GM06990 (cell line): ENCODE measurements at places on chromosomes 7 and 10.

- no peak for DNase-seq
Measured at GRCh38 chr10:25896421-25896820, 37.6 kb upstream of the MYO3A start.

DNA sequence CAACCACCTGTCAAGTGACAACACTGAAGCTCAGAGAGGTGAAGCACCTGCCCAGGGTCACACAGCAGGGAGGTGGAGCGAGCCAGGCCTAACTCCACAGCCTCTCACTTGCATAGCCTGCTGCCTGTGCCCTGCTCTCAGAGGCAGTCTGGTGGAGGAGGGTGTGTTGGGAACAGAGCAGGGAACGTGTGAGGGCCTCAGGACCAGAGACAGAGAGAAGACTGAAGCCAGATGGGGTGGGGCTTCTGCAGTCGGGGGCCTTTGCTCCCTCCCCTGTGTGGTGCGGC is 114.0 kb downstream of the PTPN20 start:
- DNase-seq = no peak

- peak; percentile 78 for DNase-seq
Measured at GRCh38 chr10:17216217-17216900, 11.7 kb upstream of the VIM start.

GRCh38 chr7:741850-742249 is 14.8 kb upstream of the PRKAR1B start:
- DNase-seq = no peak

GRCh38 chr7:153607354-153607753 is 444.8 kb upstream of the DPP6 start:
- DNase-seq = no peak

- DNase-seq = no peak
Measured at GRCh38 chr10:60958892-60959601, 15.1 kb upstream of the RHOBTB1 start.

- no peak for DNase-seq
Measured at GRCh38 chr7:7221599-7222038, 39.3 kb downstream of the C1GALT1 start.

GRCh38 chr7:128302139-128302538 is 41.6 kb downstream of the RBM28 start:
- no peak for DNase-seq

- no peak for DNase-seq
Measured at GRCh38 chr10:18377898-18378297, 237.7 kb downstream of the CACNB2 start.

DNA sequence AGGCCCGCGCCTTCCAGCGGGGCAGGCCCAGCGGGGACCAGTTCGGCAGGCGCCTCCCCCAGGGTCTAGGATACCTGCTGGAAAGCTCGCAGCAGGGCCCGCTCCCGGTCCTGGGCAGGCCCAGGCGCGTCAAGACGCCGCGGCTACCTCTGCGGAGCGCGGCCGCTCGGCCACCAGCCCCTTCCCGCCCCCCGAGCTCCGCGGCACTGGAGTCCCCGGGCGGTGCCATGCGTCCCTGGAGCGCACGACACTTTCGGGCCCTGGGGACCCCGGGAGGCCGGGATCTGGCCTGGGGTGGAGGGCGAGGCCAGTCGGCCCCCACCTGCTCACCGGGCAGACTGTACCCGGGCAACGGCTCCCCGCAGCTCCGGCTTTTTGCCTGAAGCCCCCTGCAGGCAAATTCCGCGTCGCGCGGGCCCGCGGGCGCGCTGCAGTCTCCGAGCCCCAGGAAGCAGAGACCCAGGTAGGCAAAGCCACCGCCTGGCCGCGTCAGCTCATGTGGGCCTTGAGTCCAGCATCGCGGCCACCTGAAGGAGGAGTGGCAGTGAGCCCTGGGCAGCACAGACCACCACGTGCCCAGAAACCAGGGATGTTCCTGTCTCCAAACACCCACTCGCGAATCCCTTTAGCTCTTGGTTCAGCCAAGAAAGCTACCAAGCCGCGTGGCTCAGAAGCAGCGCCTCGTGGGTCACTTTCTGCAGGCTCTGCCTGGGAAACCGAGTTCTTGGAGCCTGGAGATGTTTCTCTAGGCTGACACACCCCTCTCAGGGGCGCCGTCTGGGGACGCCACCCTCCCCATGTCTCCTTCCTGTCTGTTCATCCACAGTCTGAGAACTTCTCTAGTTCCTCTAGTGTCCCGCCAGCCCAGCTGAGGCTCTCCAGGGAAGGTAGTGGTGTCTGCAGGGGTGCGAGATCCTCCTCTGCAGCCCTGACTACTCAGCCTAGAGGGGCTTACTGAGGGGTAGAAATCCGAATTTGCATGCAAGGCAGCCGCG is 46.1 kb upstream of the APBB1IP start:
- peak; percentile 54 for DNase-seq

DNA sequence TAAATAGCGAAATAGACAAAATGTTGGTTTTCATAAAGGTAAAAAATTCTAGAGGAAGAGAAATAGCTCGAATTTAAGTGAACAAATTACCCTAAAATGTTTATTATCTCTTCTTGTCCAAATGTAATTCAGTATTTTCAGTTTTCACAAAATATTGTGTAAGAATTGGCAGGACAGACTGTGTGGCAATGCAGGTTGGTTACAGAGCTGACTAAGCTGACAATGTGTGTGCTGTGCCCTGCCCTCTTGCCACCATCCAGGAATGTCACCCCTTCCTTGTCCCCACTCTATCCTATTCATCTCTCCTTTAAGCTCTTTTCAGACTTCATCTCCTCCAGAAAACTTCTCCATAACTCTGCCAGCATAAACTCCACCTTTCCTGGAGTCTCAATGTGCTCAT is 46.1 kb downstream of the COL28A1 start:
- no peak for DNase-seq

DNA sequence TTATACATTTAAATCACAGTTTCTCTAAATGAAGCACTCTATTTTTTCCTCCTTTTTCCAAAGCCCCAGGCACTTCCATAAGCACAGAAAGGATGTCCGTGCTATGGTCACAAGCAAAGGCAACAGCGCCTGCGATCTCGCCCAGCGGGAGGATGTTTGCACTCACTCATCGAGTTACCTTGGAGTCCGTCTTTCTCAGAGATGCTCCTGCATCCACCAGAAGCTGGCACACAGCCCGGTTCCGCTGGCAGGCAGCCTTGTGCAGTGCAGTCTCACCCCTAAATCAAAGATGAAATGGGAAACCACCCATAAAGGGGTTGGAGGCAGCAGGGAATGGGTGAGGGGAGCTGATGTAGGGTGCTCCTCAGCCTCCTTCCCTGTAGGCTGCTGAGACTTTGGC is 51.9 kb upstream of the PTN start:
- DNase-seq = no peak

DNA sequence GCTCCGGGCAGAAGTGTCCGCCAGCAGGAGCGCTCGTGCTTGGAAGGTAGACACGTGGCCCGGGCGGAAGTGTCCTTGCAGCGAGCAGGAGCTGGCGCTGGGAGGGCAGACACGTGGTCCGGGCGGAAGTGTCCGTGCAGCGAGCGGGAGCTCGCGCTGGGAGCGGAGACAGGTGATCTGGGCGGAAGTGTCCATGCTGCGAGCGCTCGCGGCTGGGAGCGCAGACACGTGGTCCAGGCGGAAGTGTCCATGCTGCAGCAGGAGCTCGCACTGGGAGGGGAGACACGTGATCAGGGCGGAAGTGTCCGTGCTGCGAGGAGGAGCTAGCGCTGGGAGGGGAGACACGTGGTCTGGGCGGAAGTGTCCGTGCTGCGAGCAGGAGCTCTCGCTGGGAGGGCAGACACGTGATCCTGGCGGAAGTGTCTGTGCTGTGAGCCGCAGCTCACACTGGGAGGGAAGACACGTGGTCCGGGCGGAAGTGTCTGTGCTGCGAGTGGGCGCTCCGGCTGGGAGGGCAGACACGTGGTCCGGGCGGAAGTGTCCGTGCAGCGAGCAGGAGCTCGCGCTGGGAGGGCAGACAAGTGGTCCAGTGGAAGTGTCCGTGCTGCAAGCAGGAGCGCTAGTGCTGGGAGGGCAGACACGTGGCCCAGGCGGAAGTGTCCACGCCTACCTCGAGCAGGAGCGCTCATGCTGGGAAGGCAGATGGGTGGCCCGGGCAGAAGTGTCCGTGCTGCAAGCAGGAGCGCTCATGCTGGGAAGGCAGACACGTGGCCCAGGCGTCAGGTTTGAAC is 41.1 kb upstream of the PRKAR1B start:
- DNase-seq = no peak

GRCh38 chr10:73772281-73773151 is 9.3 kb upstream of the CHCHD1 start:
- DNase-seq = peak; percentile 91

- DNase-seq = no peak
Measured at GRCh38 chr7:134605978-134606923, 40.4 kb upstream of the BPGM start.

DNA sequence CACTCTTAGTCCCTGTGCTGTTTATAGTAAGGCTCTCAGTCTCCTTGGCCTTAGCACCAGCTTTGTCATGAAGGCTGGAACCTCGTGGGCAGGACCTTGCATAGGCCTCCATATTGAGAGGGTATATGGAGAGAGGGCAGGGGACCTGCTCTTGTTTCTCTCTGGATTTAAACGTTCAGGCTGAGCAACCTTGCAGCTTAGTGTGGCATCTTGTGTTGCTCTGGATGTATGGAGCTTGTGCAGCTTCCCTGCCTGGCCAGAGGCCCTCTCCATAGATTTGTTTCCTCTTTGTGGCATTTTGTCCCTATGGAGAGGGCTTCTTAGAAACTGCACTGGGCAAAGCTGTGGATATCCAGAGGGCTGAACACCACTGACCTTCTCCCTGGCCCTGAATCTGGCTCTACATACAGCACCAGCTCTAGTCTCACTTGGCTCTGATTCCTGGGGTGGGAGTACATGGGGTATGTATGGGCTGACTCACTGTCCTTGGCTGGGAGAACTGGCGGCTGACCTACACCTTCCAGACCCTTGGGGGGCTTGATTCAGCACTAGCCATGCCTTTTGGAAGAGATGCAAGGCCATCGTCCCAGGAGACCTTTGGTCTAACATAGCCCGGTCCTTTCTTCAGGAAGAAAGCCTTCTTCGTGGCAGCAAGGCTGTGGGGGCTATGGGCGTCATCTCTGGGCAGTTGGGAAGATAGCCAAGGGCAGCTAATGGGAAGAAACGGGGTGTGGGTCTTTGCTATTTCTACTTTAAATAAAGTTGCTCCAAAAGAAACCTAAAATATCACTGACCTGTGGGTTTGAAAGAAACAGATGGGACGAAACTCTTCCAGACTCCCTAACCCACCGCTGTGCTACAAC is 30.5 kb downstream of the ITPRIP start:
- no peak for DNase-seq

DNA sequence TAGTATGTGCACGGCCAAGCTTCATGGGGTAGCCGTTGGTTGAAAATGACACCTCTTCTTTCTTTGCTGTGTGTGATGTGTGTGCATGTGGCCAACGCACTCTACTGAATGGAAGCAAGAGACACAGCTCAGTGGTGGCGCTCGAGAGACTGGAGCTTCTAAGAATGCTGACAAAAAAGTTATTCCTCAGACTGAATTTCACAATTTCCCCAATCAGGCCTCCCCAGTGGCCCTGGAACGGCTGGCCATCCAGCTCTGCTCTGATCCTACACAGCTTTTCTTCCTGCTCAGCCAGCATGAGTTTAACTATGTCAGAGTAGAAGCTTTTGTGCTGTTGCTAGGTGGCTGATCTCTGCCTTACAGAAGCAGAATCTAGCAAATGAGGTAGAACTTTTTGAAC is 186.7 kb upstream of the PLXDC2 start:
- no peak for DNase-seq

DNA sequence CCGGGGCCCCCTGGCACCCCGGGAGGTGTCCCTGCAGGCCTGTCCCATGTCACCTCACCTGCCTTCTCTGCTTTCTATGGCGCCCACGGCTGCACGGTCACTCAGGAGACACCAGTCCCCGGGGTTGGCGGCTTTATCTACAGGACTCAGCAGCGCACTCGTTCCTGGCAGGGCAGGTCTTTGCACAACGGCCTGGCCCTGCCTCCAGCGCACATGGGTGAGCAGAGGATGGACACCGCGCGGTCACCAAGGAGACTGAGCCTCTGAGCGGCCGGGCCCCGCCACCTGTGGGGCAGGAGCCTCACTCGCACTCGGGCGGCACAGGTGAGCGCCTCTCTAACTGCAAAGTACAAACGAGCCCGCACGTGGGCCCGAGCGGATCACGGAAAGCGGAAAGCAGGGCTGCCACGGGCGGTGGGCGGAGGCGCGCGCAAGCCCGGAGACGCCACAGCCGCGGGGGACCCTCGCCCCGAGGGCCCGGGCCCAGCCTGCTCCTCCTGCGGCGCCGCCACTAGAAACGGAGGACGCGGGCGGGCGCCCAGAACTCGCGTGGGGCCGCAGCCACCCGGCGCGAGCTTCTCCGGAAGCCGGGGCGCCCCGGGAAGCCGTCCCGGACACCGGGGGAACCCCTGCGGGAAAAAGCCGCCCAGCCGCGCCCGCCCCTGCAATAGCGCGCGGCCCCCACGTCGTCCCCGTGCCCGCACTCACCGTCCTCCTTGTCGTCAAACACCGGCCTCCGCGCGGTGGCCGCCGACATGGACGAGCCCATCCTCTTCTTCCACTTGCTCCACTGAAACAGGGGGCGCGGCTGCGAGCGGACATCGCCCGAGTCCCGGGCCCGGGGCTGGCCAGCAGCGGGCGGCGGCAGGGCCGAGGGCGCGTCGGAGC is 642 bp downstream of the STK32C start:
- DNase-seq = no peak

- DNase-seq = no peak
Measured at GRCh38 chr7:75644589-75644988, 94.2 kb downstream of the HIP1 start.

- no peak for DNase-seq
Measured at GRCh38 chr7:91266689-91267090, 2.5 kb downstream of the FZD1 start.

- no peak for DNase-seq
Measured at GRCh38 chr7:96266015-96266414, 55.9 kb downstream of the SLC25A13 start.

DNA sequence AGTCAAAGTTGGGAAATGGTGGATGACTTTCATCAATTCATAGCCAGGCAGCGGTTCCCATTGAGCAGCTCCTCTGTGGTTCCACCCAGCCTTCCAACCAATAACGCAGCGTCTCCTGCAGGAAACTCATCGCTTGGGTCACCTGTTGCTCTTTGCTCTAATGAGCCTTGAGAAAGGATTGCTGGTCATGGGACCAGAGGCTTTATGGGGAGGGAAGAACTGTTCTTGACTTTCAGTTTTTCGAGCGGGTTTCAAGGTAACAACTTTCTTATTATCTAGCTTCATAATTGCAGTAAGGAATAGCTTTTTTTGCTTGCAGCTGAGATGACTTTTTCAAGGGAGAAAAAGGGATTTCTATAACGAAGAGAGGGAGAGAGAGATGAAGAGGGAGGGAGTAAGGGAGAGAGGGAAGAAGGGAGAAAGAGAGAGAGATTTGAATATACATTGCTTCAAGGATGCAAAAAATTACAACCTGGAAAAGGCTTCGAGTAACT is 405 bp upstream of the ENTPD1 start:
- no peak for DNase-seq

GRCh38 chr10:123666318-123667236 is at the start of gene GPR26:
Gene GPR26, plus strand, starts transcription at chr10:123666355. Its CDS starts 53 bp downstream, at chr10:123666408.
- no peak for DNase-seq
